ENCODE measurements at places on chromosomes 11 and 22.

- DNase-seq: peak; percentile 77
Measured at GRCh38 chr22:46592390-46592872, 27.8 kb upstream of the GRAMD4 start.

- DNase-seq: no peak
Measured at GRCh38 chr11:12785901-12786300, 111.7 kb downstream of the TEAD1 start.

DNA sequence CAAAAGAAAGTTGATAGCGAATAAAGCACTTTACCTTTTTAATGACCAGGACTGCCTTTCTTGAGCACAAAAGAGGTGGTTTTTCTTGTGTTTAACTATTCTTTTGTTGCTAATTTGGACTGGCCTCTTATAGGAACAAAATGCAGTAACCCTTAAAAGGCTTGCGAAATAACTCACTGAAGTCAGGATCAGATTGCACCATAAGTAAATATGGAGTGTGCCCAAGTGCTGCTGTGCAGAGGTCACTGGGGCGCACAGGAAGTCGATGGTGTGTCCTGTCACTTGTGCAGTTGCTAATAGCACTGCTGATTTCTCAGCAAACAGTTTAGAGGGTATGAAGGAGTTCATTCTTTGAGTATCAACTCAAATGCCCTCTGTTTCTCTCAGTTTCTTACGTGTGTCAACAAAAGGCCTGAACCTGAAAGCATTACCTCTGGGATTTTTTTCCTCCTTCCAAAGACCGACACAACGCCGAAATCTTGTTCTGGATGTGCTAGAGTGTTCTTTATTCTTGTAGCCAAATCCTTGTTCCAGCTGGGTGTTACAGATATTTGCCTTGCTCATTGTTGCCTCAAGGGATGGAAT is 71.3 kb downstream of the ATXN10 start:
- DNase-seq: no peak

- DNase-seq: no peak
Measured at GRCh38 chr11:112162761-112163546, 940 bp downstream of the IL18 start.

GRCh38 chr22:46336119-46337078 is 885 bp downstream of the TRMU start:
- no peak for DNase-seq

DNA sequence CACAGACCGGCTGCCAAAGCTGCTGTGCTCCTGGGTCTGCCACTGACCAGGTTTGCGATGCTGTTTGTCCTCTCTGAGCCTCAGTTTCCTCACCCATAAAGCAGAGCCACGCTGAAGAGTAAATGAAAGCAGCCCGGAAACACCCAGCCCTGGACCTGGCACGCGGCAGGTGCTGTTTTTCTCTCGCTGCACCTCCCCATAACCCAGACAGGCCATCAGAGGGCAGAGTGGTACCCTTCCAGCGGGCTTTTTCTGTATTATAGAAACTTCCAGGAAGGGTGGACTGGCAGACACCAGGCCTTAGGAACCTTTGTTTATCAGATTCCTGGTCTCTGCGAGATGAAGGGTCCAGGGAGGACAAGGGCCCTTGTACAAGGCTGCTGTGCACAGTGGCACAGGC is 17.9 kb upstream of the FGF19 start:
- DNase-seq: no peak

DNA sequence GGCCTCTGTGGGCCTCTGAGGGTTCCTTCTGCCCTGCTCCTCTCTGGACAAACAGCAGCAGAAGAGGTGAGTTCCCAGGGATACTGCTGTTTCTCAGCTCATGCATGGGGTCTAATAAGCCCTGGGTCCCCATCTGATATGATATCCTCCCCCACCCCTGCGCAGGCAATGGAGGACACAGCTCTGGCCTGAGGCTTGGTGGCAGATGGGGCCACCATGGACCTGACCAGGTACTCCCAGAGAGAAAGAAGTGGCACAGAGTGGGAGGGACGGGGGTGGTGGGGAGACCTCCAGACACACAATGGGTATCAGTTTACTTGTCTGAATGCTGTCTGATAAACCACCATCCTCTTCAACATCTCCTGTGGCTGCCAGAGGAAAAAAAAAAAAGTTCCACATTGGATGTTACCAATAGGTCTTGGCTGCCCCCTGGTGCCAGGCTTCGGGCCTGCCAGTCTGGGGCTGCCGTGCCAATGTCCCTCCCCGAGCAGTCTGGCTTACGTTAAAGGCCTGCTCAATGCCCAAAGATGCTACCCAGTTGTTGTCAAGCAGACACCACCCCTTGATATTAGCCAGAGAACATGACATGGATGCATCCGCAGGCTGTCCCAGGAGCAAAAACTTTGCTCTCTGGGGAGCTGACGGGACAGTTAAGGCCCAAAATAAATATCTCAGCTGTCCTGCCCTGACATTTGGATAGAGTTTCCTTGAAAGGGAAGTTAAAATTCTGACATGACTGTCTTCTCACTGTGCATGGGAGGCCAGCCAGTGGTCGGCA is 27.9 kb upstream of the ABCC8 start:
- peak; percentile 69 for DNase-seq

GRCh38 chr22:33051960-33052839 is 6.0 kb downstream of the SYN3 start:
- no peak for DNase-seq

DNA sequence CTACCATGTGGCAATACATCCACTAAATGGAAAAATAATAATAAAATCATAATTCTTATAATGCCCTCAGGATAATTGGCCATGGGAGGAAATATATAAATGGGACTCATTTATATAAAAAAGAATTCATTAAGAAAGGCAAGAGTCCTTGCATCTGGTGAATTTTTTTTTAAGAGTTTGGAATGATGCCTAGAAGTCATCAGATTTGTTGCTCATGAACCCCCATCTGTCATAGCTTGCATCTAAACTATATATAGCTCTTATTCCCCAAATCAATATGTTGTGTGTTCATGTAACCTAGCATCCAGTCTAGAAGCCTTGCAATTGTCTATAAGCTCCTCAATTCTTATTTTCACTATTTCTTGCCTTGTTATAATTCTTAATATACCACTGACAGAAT is 75.9 kb downstream of the CADM1 start:
- DNase-seq: no peak

DNA sequence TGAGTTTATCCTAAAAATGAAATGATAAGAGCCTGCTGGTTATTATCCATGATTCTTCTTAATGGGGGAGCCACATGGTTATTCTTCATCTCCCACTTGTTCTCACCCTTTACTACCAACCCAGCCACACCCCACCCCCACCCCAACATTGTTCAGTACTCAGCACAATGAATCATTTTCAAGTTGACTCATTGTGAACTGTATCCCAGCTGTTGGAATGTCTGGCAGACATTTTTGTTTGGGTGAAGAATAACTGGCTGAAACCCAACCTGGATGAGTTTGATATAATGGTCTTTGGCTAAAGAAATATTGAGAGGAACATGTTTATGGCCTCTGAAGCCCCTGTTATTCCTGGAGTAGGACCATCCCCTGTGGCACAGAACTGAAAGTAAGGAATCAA is 136.2 kb downstream of the ELP4 start:
- DNase-seq: peak; percentile 87

DNA sequence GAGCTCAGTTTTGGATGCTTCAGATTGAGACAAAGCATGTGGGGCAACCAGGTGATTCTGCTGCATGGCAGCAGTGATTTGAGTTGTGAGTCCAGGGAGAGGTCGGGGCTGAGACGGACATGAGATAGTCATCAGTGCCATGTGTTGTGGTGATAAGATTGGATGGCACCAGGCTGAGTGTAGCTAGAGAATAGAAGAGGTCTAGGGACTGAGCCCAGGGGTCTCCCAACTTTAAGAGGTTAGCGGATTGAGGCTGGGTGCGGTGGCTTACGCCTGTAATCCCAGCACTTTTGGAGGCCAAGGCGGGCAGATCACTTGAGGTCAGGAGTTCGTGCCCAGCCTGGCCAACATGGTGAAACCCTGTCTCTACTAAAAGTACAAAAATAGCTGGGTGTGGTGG is 6.3 kb upstream of the CTSD start:
- no peak for DNase-seq

DNA sequence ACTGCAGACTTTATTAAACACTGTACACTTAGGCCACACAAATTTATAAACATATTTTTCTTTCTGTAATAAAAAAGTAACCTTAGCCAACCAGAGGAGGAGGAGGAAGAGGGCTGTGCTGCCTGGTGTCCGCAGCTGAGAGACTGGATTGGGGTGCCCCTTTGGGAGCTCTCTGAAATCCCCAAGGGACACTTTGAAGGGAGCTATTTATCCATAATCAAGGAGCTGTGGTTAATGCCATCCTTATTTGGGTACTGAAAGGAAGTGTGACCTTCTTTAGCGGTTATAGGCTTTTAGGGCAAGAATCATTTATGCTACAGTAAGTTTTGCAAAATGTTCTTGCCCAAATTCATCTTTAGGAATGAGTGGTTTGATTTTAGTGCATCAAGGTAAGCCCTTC is 125.8 kb downstream of the RASSF10 start:
- no peak for DNase-seq

DNA sequence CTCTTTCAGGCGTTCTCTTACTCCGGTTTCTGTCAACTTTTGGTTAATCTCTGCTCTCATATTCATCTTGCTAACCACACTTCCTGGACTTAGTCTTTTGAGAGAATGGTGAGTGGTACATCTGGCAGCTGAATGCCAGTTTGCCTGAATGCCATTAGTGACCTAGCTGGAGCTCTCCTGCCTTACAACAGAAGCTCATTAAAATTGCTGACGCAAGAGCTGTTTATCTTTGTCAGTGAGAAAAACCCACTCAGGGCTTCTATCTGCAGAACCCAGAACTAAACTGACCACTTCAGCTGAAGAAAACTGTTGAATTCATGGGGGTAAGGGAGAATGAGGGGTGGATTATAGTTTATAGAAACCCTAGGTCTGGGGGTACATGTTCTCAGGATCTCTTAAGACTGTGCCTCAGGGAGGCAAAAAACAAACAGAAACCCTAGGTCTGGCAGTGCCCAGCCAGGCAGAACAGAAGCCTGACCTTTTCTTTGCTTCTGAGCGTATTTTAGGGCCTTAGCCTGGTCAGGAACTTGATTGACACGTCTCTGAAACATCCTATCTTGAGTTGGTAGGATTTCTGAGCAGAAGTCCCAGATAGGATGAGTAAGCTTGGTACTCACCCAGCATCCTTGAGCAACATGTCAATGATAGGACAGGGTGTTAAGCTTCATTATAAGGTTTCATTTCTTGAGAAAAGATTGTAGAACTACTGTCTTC is 52.8 kb upstream of the YWHAH start:
- peak; percentile 64 for DNase-seq

DNA sequence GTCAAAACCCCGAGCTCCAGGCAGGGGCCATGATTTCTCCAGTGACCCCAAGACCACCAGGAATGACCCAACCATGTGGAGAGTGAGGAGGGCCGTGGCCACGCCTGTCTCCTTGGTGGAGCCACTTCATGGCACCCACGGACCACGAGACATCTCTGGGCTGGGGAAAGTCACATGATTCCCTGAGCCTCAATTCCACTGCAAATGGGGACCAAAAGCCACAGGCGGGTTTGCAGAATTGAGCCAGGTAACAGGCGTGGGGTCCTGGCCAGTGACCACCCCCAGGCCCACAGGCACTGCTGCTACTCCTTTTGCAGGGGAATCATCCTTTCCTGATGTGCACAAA is 178.9 kb downstream of the CTTN start:
- DNase-seq: no peak

DNA sequence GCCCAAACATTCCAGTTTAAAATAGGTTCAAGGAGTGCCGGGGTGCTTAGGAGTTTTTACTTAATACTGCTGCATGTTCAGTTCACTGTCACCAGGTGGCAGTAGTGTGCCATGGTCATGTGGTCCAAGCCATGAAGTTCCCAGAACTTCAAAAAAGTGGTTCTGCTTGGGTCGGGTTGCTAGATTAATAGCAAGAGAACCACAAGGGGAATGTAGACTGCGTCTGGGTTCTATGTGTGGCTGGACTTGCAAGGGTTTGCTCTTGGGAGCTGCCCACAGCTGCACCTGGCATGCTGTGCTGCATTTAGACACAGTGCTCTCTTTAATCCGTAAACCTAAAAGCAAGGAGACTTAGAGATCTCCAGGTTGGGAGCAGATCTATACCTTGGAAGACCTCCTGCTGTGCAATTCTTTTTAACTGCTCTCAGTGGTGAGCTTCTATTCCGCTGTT is 6.5 kb upstream of the SPON1 start:
- DNase-seq: peak; percentile 55

DNA sequence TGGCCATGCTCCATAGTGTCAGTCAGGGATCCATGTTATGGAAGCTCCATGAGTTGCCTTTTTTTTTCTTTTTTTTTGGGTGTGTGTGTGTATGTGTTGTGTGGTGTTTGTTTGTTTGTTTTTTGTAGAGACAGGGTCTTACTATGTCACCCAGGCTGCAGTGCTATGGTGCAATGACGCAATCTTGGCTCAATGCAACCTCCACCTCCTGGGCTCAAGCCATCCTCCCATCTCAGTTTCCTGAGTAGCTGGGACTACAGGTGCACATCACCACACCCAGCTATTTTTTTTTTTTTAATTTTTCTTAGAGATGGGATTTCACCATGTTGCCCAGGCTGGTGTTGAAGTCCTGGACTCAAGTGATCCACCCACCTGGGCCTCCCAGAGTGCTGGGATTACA is 1.1 kb upstream of the TRIM22 start:
- no peak for DNase-seq

DNA sequence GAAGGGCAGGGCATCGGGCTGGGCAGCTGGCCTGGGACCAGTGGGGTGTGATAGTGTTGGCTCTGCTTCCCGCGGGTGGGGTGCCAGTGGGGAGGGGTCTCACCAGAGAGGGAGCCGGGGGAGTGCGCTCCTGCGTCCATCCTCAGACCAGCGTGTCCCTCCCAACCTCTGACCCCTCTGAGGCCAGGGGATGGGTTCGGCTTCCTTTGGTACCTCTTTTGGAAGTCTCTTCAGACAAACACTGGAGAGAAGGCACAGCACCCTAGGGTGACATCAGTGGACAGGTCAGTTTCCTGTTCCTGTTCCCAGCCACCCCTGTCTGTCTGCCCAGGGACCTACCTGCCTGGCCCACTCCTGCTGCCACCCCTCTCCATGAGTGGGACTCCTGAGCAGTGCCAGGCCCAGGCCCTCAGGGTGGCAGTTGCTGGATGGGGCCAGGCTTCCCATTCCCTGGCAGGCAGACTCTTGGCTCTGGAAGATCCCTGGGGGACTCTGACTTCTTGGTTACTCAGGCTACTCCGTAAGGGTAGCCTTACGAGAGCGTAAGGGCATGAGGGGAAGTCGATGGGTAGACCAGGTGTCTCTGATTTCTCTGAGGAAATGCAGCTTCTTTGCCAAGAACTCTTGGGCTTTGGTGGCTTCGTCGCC is 2.6 kb downstream of the TAGLN start:
- no peak for DNase-seq

Measured in A172 (cell line).